Fibroblast of skin of right biceps (primary cell): ENCODE measurements at places on chromosomes 13 and 19.
A peak's percentile ranks its signal among the peaks of the same experiment; 100 is the strongest.

- DNase-seq: no peak
Measured at GRCh38 chr13:40096357-40096901, 441.0 kb downstream of the COG6 start.

- DNase-seq: no peak
Measured at GRCh38 chr19:29326351-29326750, 113.4 kb upstream of the UQCRFS1 start.

GRCh38 chr13:76829572-76830327 lies 56.5 kb downstream of the KCTD12 start:
- DNase-seq: no peak

- DNase-seq: peak; percentile 87
Measured at GRCh38 chr19:55189403-55189835, 9.3 kb upstream of the SYT5 start.

DNA sequence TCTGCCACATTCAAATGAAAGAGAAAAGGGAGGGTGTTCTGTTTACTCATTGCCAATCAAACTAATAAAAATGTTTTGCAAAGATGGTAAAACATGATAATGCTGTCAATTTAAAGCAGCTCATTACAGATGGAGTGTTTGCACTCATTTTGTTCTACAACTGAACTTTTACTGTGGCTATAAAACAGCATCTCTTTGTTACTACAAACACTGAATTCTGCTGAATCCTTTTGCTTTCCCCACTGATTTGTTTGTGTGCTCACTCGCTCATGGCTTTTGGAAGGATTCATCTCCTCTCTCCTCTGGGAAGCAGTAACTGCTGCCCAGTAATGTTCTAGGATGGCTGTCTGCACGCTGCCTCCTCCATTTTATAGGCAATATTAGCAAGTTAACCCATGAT lies 434.5 kb downstream of the PCDH9 start:
- DNase-seq: no peak

DNA sequence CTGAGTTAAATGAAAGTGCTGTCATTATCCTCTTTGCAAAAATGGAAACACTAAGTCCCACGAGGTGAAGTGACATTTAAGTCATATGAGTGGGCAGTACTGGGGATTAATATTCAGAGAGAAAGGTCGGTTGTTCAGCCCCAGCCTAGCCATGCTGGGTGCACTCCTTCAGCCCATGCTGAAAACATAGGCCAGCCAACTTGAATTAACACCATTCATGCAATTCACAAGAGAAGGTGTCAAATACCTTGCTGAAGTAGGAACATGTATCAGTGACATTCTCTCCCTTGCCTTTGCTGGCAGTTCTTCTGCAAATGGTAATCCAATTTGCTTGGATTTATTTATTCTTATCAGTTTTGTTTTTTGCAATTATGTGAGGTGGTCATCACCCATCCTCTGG lies 256.3 kb downstream of the DNAJC15 start:
- no peak for DNase-seq

DNA sequence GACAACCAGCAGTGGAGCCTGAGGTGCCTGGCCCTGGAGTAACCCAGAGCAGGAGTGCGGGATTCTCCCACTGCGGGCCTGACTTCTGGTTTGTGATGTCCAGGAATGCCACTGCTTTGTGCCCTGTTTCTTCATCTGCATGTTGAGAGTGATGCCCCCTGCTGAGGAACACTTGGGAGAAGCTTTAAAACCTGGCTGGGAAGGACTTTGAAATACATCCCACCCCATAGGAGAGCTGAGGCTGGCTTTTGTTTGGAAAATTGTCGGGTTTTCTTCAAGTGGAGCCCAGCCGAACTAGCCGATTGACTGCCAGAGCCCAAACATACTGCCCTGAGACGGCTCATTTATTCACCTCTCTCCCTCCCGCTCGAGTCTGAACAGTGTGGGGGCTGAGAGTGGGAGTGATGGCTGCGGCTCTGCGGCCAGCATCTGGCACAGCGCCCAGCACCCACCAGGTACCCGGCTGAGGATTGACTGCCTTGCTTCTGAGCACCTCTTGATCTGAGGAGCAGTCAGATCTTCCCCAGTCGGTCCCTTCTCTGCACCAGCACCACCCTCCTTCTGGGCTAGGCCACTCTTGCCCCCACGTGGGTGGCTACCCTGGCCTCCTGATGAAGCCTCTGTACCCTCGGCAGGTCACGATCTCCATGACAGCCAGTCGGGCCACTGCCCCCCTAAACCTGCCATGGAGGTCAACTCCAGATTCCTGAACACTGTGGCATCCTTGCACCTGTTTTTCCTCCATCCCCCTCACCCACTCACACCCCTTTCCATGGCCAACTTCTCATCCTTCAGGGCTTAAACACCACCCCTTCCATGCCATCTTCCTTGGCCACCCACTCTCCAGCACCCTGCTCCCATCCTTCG lies 148.9 kb downstream of the SIPA1L3 start:
- no peak for DNase-seq

DNA sequence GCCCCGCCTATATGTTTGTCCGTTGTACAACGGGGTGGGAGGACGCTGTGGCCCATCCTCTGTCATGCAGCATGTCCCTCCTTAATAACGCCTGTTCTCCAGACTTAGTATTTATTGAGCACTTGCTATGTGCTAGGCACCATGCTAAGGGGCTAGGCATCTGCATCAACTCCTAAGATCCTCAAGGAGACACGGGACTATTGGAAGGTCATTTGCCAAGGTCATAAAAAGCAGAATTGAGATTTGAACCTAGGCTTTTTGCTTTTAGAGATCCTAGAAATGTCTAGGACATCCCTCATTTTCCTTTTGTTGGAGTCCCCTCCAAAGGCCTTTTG lies 1.8 kb upstream of the MAST1 start:
- no peak for DNase-seq

- no peak for DNase-seq
Measured at GRCh38 chr19:18832306-18833140, 764 bp downstream of the UPF1 start.

DNA sequence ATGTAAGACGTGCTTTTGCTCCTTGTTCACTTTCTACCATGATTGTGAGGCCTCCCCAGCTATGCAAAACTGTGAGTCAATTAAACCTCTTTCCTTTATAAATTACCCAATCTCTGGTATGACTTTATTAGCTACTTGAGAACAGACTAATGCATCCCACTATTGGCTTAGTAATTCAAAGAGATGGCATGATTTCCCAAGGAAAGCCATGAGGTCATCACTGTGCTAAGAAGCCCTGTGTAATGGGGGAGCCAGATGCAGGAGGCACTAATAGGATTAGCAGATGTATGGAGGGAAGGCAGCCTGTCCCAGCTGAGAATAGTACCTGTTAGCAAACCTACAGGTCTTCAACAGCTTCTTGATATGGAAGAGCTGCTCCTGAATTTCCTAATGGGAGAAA lies 38.1 kb downstream of the RUBCNL start:
- peak; percentile 36 for DNase-seq

DNA sequence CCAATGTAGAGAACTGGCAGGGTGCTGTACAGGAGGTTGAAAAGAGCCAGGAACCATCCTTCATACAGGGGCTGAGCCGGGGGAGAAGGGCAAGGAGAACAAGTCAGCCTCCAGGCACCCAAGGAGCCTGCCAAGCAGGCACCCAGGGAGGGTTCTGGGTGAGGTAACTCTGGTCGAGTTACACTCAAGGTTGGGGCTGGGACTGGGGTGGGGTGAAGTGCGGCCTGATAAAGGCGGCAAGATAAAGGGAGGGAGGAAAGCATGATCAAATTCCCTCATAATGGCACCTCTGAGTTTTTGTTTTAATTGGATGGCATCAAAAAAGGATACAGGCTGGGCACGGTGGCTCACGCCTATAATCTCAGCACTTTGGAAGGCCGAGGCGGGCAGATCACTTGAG lies 25.0 kb downstream of the ATP8B3 start:
- DNase-seq: no peak

- peak; percentile 27 for DNase-seq
Measured at GRCh38 chr13:40130871-40131636, 475.6 kb downstream of the COG6 start.

DNA sequence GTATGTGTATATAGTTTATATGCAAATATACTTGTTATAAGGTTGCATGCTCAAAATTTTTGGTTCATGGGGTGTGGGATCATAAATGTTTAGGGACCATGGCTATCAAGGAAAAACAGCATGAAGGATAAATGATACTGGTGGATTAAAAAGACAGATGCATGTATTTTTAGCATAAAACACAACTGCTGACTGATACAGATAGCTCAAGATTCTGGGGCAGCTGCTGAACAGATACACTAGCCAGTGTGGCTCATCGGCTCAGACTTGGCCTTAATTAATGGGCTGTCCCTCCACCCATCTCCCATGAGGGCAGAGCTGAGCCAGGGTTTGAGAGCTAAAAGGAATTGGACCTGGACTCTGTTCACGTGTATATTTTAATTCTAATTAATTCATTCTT lies 11.4 kb downstream of the ALOX5AP start:
- DNase-seq: no peak

GRCh38 chr13:99500839-99501183 lies 461 bp upstream of the TM9SF2 start:
- no peak for DNase-seq

DNA sequence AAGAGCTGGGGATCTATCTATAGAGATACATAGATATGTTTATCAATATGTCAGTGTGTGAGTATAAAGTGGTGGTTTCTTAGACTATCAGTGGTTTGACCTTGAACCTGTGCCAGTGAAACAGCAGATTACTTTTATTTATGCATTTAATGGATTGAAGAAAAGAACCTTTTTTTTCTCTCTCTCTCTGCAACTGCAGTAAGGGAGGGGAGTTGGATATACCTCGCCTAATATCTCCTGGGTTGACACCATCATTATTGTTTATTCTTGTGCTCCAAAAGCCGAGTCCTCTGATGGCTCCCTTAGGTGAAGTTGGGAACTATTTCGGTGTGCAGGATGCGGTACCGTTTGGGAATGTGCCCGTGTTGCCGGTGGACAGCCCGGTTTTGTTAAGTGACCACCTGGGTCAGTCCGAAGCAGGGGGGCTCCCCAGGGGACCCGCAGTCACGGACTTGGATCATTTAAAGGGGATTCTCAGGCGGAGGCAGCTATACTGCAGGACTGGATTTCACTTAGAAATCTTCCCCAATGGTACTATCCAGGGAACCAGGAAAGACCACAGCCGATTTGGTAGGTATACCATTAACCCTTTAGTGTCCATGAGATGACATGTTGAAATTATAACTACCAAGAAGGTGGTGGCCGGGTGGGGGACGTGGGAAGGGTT lies 880 bp downstream of the FGF9 start:
- no peak for DNase-seq

GRCh38 chr13:106533943-106534638 lies 1.4 kb downstream of the EFNB2 start:
- DNase-seq: peak; percentile 76

GRCh38 chr19:47225746-47226425 lies 5.1 kb downstream of the BBC3 start:
- peak; percentile 91 for DNase-seq

DNA sequence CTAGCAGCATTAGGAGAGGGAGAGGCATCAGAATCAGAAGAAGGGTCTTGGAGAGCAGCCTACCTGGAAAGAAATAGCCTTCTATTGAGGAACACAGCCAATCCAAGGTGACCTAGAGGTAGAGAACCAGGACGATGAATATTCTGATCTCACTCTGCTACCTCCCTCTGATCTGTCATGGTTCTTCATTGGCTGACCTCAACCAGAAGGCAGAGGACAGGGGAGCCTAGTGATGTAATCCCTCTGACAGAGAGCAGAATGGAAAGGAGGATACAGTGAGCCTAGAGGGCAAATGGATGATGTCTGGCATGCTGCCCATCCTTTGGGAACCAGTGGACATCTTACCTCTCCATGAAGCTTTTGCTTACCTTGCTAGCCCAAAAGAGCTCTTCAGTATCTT lies 3.6 kb downstream of the ZNF507 start:
- no peak for DNase-seq

DNA sequence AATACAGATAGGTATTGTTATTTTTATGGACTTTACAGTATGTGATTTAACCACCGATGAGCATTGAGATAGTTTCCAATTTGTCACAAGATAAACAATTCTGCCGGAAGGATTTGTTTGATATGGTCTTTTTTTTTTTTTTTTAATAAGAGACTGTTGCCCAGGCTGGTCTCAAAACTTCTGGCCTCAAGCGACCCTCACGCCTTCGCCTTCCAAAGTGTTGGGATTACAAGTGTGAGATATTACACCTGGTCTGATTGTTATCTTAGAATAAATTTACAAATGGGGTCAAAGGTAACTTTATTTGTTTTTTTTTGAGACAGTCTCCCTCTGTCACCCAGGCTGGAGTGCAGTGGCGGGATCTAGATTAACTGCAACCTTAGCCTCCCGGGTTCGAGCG lies 1.2 kb downstream of the GARRE1 start:
- DNase-seq: no peak

DNA sequence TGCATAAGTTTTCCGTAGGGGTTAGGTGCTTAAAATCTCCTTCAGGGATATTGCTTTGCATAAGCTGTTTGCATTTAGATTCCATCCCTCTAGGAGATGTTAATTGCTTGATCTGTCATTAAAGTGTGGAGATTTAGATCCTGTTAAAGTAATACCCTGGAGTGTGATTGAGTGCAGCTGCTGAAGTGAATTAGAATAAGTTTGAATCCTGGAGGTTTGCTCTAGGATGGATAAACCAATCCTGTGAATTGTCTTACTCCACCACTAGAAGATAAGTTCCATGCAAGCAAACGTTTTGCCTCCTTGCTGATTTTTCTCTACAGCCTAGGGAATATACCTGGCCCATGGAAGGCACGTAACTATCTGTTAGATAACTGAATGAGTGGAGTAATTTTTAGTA lies 1487.2 kb upstream of the PRR20A start:
- DNase-seq: no peak

- DNase-seq: no peak
Measured at GRCh38 chr19:2034729-2035589, 16.1 kb downstream of the MKNK2 start.

GRCh38 chr19:18280247-18281081 lies 958 bp downstream of the JUND start:
- peak; percentile 71 for DNase-seq

DNA sequence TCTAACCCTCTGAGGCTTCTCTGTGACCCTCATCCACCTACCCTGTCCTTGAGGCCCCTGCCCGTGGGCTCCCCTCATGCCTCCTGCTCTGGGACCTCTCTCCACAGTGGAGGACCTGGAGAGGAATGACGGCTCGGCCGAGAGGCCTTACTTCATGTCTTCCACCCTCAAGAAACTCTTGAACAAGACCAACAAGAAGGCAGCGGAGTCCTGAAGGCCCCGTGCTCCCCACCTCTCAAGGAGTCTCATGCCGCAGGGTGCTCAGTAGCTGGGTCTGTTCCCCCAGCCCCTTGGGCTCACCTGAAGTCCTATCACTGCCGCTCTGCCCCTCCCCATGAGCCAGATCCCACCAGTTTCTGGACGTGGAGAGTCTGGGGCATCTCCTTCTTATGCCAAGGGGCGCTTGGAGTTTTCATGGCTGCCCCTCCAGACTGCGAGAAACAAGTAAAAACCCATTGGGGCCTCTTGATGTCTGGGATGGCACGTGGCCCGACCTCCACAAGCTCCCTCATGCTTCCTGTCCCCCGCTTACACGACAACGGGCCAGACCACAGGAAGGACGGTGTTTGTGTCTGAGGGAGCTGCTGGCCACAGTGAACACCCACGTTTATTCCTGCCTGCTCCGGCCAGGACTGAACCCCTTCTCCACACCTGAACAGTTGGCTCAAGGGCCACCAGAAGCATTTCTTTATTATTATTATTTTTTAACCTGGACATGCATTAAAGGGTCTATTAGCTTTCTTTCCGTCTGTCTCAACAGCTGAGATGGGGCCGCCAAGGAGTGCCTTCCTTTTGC lies 10.8 kb upstream of the ILF3 start:
- no peak for DNase-seq
